GM19239 (cell line): ENCODE measurements at places on chromosomes 1 and 21.

DNA sequence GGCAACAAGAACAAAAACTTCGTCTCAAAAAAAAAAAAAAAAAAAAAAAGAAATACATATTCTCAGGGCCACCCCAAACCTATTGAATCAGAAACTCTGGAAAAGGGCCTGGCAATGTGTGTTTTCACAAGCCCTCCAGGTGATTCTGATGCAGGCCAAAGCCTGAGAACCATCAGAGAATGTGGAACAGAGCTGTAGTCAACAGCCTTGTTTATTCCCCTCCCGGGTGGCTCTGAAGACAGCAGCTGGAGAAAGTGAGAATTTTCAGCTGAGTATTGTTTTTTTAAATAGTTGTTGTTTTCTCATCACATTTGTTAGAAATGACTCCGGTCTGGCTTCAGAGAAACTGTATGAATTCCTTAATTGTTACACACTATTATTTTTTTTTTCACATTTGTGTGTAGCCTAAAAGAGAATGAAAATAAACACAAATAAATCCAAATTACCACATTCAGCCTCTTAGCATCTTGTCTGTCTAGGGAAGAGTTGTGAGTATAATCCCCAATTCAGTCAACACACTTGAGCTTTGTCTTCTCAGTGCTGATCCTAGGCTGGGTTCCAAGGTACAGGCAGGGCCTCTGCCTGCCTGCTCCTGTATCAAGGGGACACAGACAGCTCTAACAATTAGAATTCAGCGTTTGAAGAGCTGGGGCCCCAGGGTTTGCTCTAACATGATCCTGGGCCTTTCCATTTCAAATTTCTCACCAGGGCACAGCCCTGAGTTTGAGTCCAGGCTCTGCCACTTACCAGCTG lies 6.6 kb upstream of the AZIN2 start:
- DNase-seq: no peak

GRCh38 chr21:35349376-35350080 lies 300.4 kb upstream of the RUNX1 start:
- no peak for DNase-seq

GRCh38 chr1:192903142-192903541 lies 94.3 kb downstream of the RGS2 start:
- no peak for DNase-seq

DNA sequence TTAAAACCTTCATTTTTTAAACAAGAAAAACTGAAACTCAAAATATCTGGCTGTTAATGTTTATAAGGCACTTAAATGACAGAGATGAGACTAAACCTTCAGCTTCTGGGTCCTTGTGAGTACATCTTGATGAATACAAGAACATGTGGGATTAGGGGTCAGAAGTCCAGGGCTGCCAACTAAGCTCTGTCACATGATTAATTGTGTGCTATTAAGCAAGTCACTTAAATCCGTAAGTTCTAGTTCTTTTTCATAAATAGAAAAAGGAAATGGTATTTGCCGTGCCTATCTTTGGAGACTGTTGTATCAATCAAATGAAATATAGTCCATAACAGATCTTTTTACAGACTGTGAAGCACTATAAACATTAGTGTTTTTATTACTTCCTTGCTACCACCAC lies 43.2 kb upstream of the KCTD3 start:
- DNase-seq: no peak

GRCh38 chr21:44434936-44435635 lies 20.2 kb upstream of the LRRC3 start:
- DNase-seq: no peak

GRCh38 chr1:197327776-197328364 lies 59.8 kb downstream of the CRB1 start:
- no peak for DNase-seq

GRCh38 chr1:200588698-200589097 lies 31.9 kb downstream of the KIF14 start:
- no peak for DNase-seq

GRCh38 chr1:211653959-211654496 lies 21.4 kb downstream of the NEK2 start:
- DNase-seq: no peak

DNA sequence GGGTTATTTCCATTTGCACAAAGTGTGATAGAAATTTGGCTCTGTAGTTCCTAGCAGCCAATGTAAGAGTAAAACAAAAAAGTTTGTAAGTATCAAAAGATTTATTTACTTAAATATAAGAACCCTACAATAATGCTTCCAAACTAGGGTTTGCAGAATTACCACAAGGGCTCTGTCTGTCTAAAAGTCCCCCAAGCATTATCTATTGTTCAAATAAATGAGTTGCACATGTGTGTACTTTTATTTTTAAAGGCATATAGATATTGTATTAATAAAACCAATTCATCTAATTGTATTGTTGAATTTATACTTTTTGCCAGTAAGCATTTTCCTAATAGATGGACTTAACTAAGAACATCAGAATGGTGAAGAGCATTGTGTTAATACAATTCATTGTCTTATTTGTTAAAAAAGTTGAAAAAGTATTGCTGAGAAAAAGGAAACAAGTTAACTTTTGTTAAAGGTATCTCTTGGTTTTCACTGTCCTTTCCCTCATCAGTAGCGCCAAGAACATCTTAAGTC lies 863 bp upstream of the PTPRC start:
- DNase-seq: no peak

GRCh38 chr1:20008391-20008841 lies 29.0 kb upstream of the PLA2G2A start:
- DNase-seq: no peak

DNA sequence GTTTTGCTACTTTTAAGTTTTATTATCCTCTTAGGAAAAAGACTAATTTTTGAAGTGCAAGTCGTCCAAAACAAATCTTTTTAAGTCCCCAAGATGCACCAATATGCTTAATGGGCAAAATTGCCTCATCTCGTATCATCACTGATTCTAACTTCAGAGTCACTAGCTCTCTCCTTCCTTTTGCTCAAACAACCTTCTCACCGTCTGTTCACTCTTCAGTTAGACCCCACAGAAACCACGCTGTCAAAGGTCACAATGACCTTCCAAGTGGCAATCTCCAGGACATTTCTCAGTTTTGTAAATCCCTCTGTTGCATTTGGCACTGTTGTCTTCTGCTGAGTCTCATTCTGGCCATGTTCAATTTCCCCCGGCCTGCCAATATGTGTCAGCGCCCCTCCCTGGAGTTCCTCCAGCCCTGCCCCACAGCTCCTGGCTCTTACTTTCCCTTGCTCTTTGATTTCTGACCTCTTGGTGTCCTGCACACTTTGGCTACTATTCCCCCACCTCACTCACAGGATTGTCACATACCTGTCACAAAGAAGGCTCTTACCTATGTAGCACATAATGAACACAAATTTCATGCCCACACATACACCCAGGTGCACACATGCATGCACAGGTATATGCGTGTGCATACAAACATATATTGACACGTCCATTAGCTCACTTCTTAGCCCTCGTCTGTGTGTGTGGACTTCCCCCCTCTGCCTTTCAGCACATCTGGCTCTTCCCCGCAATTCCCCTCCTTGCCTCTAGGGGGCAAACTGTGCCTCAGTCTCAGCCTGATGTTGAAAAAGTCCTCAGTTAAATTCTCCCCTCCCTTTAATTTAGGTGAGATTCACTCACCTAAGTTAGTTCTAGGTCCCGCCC lies 354.0 kb upstream of the DUSP10 start:
- peak; percentile 52 for DNase-seq

- no peak for DNase-seq
These were observed 5.9 kb downstream of the USP24 start for GRCh38 chr1:55209247-55209646.

GRCh38 chr1:167555971-167556714 lies 2.6 kb upstream of the CREG1 start:
- DNase-seq: peak; percentile 42

DNA sequence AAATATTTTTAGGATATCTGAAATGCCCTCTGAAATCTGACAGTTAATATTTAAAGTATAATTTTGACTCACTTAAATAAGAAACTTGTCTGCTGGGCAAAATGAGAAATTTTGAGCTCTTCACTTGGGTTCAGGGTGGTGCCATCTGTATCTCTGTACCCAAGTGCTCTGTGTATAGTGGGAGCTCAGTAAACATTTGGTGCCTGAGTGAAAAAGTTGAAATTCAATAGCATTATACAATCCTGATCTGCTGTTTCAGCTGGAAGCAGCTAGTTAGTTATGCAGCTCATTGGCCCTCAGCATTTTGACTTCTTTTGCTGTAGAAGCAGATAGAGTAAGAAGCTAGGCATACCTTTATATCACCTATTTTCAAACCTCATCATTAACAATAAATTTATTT lies 73.3 kb downstream of the RPE65 start:
- no peak for DNase-seq

- DNase-seq: no peak
These were observed 1.4 kb upstream of the TTLL7 start for GRCh38 chr1:84000196-84000885.

DNA sequence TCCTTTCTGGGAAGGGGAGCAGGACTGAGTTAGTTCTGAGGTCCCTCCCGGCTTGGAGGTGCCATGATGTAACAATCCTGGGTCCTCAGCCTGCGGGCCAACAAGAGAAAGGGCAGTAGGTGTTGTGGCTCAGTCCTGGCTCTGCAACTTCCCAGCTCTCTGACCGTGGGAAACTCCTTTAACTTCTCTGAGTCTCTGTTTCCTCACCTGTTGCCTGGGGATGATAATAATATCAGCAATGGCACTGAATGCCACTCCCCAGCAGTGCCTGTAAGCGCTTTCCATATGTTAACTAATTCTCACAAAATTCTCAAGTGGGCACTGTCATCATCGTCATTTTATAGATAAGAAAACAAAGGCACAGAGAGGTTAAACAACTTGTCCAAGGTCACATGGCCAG lies 2.3 kb downstream of the PADI3 start:
- DNase-seq: no peak

GRCh38 chr1:168469690-168470089 lies 74.1 kb downstream of the XCL2 start:
- no peak for DNase-seq

- DNase-seq: no peak
These were observed 31.2 kb upstream of the LRRC3 start for GRCh38 chr21:44423941-44424607.

DNA sequence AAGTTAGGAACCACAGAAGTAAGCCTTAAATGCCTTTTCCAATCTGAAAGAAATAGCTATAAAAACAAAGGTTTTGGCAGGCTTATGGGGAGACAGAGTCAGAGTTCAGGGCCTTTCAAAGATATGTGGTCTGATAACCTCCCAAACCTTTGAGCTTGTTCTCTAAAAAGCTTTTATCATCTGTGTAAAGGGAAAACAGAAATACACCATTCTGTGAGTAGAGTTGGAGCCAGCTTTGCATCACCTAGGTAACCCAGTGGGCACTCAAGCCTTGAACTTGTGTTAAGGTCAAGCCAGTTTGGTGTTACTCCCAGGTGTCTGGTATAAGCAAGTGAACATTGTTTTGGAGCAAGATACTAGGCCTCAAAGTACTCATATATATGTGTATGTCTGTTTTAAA lies 50.1 kb downstream of the LAMC1 start:
- DNase-seq: no peak

DNA sequence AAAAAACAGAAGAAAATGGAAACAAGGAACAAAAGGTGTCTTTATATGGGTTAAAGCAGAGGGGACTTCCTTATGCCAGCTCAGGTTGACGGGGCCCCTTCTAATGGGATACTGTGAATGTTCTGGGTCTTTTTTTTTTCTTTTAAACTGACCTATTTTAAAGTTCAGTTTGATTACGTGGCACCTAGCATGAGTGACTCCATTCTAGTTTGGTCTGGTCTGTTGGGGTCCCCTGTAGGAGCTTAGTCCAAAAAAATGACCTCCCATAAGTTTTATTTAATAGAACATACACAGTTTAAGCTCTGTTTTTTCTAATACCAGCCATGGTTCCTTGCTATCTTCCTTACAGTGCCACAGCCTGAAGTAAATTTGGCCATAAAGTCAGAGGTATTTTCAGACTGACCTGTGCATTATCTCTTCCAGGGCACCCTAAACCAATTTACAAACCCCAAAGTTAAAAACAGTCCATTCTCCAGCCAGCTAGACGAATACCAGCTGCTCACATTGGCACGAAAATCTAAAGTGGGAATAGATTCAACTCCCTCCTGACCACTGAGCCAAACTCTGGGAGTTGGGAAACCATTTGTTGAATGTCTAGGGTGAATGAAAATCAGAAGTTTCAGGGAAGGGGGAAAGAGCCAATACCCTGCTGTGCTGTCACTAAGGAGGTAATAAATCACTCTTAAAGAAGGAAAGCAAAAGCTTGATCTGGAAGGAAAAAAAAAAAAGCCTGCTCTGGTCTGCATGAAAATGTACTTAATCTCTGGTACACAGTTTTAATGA lies 42.4 kb downstream of the AKNAD1 start:
- no peak for DNase-seq

DNA sequence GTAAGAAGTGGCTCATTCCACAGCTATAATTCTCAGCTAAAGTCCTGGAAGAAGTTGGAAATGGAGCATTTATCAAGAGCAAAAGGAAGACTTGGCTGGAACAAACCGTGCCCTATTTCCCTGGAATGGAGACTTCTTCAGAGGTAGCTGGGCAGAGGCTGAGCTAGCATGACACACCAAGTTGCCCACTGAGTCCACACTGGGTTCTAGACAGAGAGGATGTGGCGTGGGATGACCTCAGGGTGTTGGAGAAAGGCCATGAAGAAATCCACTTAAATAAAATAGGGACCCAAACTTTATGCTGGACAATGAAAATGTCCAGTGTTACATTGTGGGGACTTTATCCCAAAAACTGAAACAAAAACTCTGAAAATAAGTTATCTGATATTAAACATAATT lies 116.2 kb downstream of the KCNJ6 start:
- DNase-seq: no peak

GRCh38 chr1:34863501-34863900 lies 4.0 kb upstream of the SMIM12 start:
- DNase-seq: no peak

DNA sequence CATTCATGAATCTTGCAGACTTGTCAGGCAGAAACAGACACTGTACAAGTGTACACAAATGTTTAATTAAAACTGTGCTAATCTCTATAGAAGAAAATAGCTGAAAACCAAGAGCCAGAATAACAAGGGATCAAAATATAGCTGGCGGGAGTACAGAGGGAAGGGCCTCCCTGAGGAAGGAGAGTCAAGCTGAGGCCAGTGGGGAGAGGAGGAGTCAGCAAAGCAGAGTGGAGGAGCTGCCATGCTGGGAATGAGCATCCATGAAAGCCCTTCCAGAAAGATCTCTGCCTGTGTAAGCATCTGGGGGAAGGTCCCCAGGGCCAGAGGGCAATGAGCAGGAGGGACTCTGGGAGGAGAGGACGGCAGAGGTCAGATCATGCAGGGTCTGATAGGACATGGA lies 15.1 kb downstream of the SLAMF8 start:
- DNase-seq: no peak
